ENCODE measurements at places on chromosomes 6 and 20.

GRCh38 chr6:27667657-27668441 lies 194.9 kb upstream of the ZNF184 start:
- DNase-seq = peak; percentile 55

DNA sequence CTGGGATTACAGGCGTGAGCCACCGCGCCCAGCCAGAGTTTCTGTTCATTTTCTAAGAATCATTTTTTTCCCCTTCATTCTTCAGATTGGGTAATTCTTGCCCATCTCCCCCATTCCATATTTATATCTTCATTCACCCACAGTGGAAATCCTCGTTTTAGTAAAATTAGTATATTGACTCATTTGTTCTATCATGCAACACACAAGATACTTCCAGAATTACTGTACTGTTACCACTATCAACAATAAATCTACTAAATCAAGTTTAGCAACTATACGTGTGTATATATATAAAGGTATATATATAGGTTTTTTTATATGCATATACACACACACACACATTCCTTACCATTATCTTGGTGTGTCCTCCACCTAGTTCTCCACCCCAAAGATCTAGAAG lies 41.2 kb upstream of the KCNG1 start:
- no peak for DNase-seq

DNA sequence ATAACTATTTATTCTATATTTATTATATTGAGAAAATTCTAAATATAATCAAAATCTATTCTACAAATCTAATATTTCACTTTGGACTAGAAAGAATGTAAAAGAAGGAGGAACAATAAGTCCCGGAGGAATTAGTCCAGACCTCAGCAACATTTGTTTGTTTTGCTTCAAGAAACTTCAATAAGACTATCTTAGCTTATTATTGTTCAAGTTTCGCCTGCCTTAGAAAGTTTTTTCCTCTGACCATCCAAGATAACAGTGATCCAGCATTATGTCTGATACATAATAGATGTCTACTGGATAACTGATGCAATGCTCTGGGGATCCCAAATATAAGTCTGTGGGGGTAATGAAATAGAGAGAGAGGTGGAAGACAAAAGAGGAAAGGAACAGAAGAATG lies 28.7 kb upstream of the NT5E start:
- DNase-seq = no peak

- no peak for DNase-seq
Measured at GRCh38 chr6:71015392-71015791, 58.5 kb upstream of the B3GAT2 start.

DNA sequence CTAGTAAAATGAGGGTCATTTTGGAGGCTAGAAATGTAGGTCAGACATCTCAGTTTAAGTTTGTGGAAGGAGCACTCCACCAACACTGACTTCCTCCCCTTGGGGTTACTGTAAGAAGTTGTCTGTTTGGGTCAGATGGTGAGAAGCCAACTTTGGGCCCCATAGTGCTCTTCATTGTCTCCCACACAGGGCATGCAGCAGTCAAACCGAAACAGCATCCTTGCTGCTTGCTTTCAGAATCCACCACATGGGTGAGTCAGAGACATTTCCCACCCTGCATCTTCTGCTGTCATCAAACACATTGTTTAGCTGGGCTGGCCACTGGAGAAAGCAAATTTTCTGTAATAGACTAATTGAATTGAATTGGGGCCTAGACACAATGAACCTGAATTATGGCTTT lies 16.8 kb downstream of the IL17F start:
- DNase-seq = no peak

DNA sequence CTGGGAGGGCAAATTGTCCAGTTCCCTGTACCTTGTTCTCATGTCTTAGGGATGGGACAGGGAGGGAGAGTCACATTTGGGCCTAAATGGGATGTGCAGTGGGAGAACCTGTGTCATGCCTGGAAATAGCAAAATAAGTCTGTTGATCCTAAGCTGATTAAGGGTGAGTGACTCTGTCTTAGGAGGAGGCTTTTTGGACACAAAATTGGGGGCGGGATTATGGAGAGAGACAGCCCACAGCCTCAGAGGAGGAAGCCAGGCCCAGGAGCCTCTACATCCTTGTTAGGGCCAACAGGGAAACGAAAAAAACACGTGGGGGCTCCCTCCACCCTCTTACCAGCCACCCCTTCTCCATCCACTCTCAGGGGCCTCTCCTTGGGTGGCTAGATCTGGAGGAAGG lies 2.2 kb downstream of the KCNB1 start:
- no peak for DNase-seq

GRCh38 chr6:89134723-89135122 lies 11.1 kb upstream of the PM20D2 start:
- DNase-seq = no peak

GRCh38 chr6:96826865-96827264 lies 10.4 kb downstream of the GPR63 start:
- DNase-seq = no peak

DNA sequence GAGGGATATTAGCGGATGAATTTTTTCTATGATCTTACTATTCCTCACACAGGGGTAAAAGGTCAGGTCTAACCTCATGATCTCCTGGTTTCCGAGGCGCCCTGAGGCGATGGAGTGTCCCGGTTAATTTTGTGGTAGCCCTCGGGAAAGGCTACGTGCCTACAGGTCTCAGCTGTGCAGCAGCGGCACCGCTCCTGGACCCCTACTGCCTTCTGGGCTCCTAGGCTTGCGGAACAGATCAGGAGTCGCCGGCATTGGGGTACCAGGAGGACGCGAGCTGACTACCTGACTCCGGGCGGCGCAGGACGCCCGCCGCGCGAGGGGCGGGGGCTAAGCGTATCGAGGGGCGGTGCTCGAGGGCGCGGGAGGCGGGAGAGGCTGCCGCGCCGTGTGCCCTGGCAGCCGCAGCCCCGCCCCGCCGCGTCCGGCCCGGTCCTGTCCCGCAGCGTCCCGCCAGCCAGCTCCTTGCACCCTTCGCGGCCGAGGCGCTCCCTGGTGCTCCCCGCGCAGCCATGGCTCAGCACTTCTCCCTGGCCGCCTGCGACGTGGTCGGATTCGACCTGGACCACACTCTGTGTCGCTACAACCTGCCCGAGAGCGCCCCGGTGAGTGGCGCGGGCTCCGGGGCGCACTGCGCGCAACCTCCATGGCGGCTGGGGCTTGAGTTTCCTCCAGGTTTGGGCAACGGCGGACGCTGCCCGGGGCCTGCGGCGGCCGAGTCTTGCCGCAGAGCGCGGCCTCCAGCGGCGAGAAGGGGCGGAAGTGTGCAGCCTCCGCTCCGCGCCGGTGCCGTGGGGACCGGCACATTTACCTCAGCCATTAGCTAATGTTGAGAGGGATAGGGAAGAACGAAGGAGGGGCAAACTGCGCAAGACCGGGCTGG lies at the start of gene NT5DC1:
Gene NT5DC1 (plus strand): TSS at position 435 of the 883 bp plus-strand sequence. CDS start 78 bp downstream, at position 513.
- peak; percentile 93 for DNase-seq
